ENCODE measurements at places on chromosomes 12 and 14.

GRCh38 chr12:65014504-65015271 lies 106.4 kb downstream of the WIF1 start:
- no peak for DNase-seq

DNA sequence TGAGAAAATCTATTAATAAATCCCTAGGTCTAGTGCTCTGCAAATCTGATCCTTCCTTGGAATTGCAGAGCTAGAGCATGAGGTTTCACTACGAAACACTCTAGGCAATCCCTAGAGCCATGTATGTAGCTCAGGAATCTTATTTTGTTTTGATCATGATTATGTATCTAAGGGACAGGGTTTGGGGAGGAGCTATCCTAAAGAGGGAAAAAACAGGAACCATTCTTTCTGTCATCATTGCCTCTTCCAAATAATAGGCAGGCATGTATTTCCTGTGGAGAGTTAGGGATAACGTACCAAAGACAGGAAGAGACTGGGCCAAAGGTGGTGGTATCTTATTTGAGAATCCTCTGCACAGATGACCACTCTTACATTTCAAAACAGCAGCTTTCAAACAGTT lies 88.8 kb upstream of the GTF2A1 start:
- DNase-seq = no peak

DNA sequence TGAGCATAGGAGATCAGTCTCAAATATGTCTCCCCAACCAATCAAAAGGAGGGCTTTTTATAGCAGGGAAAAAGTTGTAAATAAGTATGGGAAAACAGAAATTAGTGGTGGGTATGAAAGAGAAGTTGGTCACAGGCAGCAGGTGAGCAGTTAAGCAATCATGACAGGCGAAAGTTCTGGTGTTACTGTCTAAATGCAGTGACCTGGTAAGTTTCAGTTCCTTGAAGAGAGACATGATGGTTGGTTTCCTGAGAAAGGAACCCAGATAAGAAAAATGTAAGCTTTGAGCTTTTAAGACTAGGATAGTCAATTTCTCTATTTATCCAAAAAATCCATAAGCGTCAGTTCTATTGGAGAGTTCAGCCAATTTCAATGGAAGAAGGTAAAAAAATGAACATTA lies 466.2 kb upstream of the FLRT2 start:
- DNase-seq = no peak

DNA sequence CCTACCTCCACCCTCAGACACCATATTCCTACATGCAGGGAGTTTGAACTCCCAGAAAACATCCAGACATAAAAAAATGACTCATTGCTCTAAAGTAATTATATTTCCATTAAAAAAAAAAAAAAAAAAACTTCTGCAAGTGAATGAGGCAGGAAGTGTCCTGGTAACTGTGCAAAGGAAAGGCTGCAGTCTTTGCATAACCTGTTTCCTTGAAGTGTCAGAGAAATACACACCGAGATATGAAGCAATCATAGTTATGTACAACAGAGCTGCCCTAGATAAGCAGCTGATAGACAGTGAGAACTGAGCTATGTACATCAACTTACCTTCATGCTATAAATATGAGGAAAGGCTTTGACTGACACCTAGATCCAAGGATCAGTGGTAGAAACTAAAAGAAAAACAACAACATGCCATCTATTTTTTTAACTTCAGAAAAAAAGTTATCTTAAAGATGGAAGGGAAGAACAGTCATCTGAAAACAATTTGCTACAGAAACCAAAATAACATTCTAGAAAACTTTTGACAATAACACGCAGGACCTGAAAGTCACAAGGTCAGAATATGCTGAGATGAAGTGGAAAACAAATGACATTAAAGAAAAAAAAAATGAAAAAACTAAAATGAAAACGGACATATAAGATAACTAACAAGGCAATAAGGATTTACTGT lies 263.2 kb downstream of the SEC23A start:
- DNase-seq = no peak

DNA sequence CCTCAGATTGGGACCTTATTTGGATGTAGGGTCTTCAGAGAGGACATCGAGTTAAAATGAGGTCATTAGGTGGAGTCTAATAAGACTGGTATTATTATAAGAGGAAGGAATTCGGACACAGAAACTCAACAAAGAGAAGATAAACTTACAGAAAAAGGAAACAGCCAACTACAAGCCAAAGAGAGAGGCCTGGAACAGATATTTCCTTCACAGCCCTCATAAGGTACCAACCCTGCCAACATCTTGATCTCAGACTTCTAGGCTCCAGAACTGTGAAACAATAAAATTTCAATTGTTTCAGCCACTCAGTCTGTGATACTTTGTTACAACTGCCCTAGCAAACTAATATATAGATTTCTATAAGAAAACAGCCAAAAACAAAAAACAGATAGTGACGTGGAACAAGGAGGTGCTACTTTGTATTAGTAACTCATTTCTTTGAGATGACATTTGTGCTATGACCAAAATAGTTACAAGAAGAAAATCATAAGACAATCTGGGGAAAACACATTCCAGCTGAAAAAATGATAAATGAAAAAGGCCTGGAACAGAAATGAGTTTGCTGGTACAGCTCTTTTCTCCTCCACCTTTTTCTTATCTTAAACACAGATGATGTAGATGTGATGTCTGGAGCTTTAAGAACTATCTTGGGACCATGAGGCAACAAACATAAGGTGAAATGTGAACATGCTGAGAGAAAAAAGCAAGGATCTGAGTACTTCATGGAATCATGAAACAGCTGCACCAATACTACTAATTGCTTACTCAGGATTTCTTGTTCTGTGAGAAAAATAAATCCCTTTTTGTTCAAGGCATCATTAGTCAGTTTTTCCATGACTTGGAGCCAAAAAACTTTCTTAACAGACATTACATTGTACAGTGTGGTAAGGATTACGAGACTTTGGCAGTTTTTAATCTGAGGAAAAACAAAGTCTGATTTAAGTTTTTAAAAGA lies 243.2 kb downstream of the ANO6 start:
- no peak for DNase-seq

- no peak for DNase-seq
Observed at GRCh38 chr14:76597387-76597786, 163.9 kb upstream of the VASH1 start.

DNA sequence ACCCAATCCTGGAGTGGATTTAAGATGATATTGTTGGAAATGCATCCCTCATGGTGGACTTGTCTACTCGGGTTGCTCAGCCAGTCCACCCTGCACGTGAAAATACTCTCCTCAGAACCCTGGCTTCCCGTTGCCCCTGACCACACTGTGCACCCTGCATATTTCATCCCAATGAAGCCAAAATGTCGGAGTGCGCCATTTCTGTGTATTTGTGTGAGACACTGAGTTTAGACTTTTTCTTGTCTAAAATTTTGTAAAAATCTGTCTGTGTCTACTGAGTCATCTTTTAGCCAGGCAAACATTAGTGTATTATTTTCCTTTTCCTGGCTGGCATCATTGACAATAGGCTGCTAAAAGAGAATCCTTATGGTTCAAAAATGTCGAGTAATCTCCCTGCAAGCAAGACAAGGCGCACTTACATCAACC lies 485 bp upstream of the PNMA1 start:
- DNase-seq = no peak

DNA sequence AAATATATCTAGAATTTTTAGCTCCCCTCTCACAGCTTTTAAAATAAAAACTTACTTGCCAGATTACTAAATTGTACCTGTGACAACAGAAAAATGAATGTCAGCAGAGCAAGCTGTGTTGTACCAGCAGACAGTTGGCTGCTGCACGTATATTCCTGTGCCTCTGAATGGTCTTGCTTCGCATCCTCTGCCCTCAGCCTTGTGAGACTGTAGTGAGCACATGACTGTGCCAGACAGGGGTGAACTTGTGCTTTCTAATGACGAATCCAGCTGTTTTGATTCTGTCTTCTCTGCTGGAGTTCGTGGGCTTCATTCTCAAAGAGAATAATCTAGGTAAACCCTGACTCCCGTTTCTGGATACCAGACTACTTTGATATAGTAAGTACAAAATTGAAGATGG lies 58.3 kb upstream of the FRMD6 start:
- DNase-seq = no peak

DNA sequence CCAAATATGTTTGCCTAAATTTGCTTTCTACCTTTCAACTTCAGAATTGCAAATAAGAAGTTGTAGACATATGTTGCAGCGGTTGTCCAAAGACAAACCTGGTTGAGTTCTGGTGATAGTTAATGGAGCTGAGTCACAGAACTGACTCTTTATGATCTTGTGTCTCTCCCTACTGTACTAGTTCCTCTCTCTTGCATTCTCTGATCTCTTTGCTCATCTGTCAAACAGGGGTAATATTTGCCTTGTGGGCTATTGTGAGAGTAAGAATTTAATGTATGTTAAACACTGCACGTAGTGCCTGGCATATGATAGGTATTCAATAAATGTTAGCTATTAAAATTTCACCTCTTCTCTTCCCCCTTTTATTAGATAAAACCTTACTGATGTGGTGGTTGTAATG lies 283.5 kb upstream of the RGS6 start:
- no peak for DNase-seq

DNA sequence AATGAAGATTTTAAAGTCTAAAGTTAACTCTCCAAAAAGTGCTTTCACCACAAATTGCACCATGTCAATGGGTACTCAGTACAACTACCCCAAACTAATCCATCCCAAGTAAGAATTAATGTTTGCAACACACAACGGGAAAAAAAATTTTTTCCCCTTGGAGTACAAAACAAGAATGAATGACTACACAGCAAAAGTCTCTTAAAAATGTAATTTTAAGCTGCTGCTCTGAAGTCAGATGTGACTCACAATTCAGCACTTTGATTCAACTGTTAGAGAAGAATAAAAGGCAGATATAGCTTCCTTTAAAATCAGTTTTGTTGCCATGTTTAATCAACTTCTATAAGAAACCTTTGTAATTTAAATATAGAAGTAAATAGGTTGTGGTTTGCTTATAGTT lies 42.5 kb upstream of the VPS33A start:
- DNase-seq = no peak

- no peak for DNase-seq
Observed at GRCh38 chr14:58533446-58533845, 104.3 kb upstream of the DACT1 start.

GRCh38 chr14:99729991-99730875 lies 46.1 kb downstream of the CYP46A1 start:
- no peak for DNase-seq

DNA sequence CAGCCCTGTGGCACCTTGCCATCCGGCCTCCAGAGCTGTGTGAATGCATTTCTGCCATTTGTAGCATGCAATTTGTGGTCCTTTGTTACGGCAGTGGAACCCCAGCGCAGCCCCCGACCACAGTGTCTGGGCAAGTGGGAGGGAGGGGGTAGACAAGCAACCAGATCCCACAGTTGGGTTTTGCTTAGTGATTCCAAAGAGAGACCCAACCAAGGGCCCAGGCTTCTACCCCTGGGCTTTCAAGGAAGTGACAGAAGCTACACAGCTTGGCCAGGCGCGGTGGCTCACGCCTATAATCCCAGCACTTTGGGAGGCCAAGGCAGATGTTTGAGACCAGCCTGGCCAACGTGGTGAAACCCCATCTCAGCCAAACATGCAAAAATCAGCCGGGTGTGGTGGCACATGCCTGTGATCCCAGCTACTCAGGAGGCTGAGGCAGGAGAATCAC lies 17.8 kb downstream of the ZBTB42 start:
- no peak for DNase-seq

DNA sequence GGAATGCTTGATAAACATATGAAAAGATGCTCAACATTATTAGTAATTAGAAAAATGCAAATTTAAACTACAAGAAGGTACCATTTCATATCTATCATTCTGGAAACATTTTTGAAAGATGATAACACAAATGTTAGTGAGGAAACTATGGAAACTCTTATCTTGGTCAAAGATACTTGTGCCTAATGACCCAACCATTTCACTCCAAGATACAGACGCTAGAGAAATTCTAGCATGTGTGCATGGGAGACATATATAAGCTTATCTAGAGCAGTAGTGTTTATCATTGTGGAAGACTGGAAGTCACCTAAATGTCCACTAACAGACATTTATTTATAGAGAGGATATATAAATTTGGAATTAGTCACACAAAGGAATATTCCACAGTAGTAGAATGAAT lies 143.1 kb upstream of the HMGA2 start:
- DNase-seq = no peak

DNA sequence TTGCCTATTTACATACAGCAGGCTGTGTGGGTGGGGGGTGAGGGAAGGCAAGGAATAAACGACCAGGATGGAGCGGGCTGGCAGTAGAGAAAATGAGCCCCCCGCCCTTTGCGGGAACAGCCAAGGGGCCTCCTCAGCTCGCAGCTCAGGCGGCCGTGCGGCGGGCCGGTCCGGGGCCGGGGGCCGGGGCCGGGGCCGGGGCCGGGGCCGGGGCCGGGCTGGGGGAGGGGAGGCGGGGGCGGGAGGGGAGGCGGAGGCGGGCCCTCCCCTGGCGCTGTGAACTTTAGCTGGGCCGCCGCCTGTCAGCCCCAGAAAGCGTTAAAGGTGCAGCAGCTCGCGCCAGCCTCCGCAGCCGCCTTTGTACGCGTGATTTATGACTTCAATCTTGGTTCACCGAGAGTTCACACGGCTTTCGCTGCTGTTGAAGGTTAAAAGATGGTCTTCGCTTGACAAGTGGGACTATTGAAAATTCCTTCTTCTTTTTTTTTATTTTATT lies 28.8 kb downstream of the HOXC4 start:
- no peak for DNase-seq

DNA sequence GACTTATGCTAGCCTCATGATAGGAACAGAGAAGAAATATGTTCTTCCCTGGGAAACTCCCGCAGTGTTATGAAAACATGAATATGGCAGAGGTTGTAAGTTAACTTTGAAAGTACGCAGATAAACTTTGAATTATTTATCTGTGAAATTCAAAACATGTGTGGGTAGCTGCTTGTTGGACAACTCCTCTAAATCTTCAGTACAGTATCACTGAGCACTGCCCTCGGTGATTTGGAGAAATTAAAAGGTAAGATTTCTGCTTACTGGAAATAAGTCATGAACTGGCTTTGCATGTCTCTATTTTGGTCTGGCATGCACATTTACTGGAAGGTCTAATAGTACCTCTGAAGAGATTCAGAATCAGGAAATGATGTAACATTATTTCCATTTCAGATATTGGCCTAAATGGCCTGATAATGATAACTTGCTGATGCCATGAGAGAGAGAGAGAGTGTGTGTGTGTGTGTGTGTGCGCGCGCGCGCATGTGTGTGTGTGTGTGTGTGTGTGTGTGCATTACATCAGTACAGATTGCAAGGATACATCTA lies 1441.9 kb upstream of the FLRT2 start:
- DNase-seq = no peak

GRCh38 chr12:52356031-52356761 lies 11.1 kb downstream of the KRT85 start:
- DNase-seq = no peak

GRCh38 chr12:82857276-82857675 lies 170.6 kb downstream of the TMTC2 start:
- no peak for DNase-seq

- no peak for DNase-seq
Observed at GRCh38 chr12:62466018-62466593, 520 bp upstream of the MON2 start.

- no peak for DNase-seq
Observed at GRCh38 chr12:89280833-89281538, 71.3 kb downstream of the DUSP6 start.
